T-helper 2 cell (primary cell): ENCODE measurements at places on chromosomes 11 and 22.

DNA sequence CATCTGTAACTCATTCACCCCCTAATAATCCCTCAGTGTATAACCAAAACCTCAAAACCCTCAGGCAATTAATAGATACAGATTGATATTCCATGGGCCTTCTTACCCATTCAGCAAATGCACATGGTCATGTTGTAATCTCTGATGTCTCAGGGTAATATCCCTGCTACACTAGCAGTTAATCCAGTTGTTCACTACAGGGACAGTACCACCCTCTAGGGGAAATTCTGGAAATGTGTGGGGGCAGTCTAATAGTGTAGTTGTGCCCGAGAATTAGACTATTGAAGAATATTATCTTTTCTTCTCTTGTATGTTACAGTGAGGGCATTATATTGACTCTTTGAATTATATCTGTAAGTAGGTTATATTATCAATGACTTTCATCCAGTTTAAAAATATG, 175.4 kb downstream of the CWF19L2 start:
- DNase-seq: no peak

GRCh38 chr11:65615950-65616574, 486 bp downstream of the PCNX3 start:
- DNase-seq: no peak

DNA sequence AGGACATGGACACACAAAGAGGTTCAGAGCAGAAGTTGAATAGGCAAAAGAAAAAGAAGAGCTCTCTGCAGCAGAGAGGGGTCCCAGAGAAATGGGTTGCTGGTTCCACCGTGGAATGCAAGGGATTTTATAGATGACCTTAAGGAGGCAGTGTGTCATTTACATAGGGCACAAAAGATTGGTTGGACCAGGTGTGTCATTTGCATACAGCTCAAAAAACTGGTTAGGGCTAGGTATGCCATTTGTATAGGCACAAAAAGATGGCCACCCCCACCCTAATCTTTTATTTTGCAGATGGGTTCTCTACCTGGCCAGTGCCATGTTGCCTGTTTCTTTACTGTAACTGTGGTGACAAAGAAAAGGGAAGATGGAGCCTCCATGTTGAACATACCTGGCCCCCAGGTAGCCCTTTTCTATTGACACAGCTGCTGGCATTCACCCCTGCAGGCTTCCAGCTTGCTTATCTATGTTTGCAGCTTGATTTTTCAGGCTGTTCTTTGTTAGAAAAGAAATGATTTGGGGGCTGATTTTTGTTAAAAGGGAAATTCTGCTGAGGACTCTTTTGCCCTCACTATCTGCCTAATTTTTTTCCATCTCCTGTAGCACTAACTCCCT, 3.1 kb upstream of the CAVIN3 start:
- DNase-seq: no peak

- DNase-seq: no peak
Observed at GRCh38 chr11:74418509-74418895, 20.3 kb upstream of the PGM2L1 start.

- no peak for DNase-seq
Observed at GRCh38 chr22:40462195-40462984, 92.0 kb downstream of the SGSM3 start.

DNA sequence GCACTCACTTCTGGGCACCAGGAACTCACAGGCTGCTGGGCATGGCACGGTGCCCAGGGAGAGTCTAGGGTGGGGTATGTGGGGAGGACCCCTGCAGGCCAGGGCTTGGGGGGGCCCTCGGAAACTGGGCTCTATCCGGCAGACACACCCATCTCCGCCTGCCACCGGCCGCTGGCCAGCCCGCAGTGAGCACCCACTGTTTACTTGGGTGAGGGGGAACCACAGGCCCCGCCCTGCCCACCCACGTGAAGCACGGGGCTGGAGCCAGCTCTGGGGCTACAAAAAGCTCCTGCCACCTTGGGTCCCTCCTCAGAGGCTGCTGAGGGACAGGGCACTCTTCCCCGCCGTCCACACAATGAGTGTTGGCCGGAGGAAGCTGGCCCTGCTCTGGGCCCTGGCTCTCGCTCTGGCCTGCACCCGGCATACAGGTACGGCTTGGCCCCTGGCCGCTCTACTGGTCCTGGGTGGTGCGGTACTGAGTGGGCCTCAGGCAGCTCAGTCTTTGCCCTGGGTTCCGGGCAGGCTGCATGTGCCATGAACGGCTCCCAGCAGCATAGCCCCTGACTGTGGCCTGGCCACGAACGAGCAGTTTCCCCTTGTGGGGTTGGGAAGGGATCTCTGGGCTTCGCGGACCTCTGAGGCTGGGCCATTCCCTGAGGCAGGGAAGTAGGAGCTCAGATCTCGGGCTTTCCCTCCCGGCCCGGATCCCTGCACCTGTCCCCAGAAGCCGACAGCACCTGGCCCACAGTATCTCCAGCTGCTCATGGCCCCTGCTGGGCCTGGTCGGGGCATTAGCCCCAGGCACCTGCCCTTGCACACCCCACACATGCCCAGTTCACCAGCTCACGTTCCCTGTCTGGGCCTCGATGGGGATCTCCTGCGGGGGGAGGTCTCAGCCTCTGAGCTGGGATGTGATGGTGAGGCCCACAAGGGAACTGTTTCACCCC, at the start of gene MUC5AC:
TSS of gene MUC5AC (plus strand) at position 309 of the 947 bp plus-strand sequence. CDS start at position 356, 47 bp downstream.
- no peak for DNase-seq

DNA sequence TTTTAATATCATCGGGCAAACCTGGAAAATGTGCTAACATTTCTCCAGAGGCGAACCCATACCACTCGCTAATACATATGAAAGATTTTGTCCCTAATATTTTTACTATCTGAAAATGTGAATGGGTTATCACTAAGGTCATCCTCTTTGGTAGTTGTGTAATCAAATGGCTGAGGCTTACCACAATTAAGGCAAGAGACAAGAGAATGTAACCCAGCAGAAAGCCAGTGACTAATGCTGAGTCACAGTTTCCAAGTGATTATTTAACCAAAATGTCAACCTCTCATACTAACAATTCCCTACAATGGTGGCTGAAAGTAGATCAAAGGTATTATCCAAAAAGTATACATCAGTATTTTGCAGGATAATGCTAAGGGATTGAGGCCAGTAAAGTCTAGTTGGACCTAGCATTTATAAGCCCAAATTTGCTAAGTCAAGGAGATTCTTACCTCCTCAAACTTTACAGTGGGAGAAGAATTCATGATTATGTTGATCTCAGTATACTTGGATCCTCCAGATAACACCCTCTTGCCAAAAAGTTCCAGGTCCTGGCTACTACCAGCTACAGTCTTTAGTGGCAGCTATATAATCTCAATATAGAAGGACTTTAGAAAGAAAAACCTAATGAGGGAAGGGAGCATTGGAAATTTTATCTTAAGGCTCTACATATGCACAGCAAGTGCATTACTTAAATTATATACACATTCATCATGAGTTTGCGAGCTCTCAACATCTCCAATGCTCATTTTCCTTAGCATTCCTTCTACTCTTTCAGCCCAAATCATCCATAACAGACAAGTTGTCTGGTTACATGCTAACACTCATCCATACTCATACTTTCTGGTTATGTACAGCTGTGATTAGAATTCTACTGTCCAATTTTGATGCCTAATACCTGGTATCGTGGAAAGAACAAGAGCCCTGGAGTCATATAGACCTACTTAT, 25.4 kb downstream of the SIK3 start:
- no peak for DNase-seq

GRCh38 chr22:35539910-35540594, 579 bp upstream of the RASD2 start:
- peak; percentile 47 for DNase-seq

GRCh38 chr11:66727282-66728037, 1.6 kb downstream of the SPTBN2 start:
- no peak for DNase-seq

DNA sequence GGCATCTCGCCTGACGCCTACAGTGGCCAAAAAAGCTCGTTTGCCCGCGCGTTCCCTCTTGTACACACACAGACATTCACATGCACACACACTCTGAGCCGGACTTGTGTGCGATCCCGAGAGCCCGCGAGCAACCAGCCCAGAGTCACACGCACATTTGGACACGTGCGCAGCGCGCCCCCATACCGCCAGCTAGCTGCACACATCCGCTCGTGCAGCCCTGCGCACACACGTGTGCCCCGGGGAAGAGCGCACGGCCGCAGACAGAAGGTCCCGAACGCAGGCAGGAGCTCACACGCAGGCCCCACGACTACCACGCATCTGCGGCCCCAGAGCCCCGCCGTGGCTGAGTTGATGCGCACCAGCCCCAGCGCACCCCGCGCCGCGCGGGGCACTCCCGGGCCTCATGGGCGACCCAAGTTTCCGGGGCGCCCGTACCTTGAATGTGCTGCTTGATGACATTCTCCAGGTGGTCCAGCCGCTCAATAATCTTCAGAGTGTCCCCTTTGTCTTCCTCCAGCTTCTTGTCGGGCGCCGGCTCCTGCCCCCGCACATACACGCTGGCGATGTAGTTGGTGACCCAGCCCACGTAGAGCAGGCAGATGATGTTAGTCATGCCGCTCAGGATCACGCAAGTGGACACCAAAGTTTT, 758 bp downstream of the GALNT18 start:
- no peak for DNase-seq

DNA sequence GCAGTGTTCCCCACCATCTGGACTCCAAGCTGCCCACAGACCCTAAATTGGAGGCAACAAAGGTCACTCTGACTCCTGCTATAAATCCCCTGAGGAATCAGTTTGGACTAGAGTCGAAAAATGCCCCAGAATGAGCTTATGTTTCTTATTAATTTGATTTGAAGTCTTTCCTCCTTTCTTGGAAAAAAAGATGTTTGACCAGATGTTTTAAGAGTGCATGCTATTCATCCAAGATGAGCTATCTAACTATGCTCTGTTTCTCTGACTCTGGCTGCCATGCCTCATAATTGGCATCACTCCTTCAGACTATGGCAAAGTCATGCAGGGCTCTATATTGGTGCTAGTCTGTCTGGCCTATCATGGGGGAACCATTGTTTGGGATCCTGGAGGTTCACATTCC, 174.0 kb downstream of the SPON1 start:
- DNase-seq: no peak

- DNase-seq: no peak
Observed at GRCh38 chr22:39959640-39960447, at the start of gene TMA7B. TMA7B (plus strand) TSS chr22:39960397; CDS start chr22:39964375, 3,978 bp downstream.

DNA sequence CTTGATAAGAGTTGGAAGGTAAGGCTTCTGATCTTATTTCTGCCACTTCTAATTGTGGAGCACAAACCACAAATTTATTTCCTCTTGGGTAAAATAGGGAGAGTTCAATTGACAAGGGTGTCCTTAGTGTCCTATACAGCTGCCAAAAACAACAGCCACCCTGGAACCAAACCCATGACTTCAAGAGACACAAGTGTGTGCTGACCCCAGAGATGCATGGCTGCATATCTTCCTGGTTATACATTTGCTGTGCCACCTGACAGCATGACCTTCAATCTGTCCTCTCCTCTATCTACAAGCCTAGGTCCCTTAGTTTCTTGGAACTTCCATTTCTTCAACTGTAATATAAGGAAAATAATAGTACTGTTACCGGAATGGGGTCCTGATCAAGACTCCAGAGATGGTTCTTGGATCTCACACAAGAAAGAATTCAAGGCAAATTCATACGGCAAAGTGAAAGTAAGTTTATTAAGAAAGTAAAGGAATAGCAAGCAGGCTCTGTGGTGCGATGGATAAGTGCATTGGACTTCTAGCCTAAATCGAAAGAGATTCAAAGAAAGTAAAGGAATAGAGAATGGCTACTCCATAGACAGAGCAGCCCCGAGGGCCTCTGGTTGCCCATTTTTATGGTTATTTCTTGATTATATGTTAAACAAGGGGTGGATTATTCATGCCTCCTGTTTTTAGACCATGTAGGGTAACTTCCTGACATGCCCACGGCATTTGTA, 15.5 kb upstream of the TMEM123 start:
- DNase-seq: no peak

DNA sequence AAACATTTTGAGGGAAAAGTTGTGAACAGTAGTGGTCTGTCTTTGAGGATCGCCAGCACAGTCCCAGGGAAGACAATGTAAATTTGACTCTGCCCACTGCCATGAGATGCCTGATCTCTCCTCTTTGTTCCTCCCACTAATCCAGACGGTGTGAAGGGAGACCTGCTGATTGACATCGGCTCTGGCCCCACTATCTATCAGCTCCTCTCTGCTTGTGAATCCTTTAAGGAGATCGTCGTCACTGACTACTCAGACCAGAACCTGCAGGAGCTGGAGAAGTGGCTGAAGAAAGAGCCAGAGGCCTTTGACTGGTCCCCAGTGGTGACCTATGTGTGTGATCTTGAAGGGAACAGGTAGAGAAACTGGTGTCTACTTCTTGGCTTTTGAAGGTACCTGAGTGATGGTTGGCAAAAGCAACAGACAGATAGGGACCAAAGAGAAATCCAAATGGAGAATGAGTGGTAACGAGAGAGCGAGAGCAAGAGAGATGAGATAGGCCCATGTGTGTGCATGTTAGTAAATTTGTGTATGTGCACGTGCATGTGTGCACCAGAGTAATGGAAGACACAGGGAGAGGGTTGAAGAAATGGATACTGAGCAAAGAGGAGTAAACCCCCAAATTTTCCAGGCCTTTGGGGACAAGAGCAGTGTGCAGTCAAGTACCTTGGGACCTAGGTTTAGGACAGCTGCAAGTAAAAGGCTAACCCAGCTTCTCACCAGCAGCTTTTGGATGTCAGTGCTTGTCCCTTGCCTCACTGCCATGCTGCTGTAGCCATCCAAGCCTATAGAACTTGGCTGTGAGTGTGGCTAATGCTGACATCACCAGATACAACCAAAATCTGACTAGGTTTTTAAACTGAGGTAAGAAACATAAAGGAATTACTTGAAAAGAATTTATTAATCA, 1.9 kb downstream of the NNMT start:
- DNase-seq: no peak

GRCh38 chr11:9601037-9601875, 27.8 kb downstream of the WEE1 start:
- no peak for DNase-seq

DNA sequence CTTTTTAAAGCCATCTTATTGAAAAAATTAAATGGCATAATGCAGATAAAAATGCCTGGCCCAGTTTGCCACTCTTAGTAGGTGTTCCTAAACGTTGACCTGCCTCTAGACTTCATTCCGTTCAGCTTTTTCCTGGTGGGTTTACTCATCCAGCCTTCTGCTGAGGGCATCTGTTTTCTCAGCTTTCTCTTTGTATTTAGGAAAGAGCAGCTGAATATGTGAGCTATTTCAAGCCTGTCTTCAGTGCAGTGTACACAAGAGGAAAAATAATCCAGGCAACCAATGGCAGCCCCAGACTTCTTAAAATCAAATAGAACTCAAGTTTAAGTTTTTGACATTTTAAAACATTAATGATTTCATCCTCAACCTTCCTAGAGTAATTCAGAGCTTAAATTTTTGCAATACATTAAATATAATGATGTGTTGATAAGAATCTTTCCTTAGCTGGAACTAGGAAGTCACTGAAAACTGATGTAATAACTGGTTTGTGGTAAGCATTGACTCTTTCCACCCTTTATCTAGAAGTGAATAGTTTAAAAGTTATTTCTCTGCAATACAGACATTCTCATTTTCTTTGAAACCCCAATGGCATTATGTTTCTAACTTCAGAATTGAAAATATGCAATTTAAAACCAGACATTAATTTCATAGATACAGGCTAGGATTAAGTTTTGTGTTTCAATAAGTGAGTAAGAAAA, 165.4 kb downstream of the AASDHPPT start:
- no peak for DNase-seq

GRCh38 chr11:73578592-73579185, 19.2 kb downstream of the FAM168A start:
- no peak for DNase-seq

- no peak for DNase-seq
Observed at GRCh38 chr11:88106666-88107065, 68.6 kb downstream of the RAB38 start.

GRCh38 chr11:74636630-74637184, 44.3 kb downstream of the POLD3 start:
- no peak for DNase-seq

GRCh38 chr11:127601578-127601977, 601.0 kb upstream of the KIRREL3 start:
- DNase-seq: no peak
